ENCODE measurements at places on chromosomes 4 and X. TPM values are rescaled to one million over a fixed set of nuclear protein-coding genes. Genes with fewer than 3 reads are reported as not detected.

DNA sequence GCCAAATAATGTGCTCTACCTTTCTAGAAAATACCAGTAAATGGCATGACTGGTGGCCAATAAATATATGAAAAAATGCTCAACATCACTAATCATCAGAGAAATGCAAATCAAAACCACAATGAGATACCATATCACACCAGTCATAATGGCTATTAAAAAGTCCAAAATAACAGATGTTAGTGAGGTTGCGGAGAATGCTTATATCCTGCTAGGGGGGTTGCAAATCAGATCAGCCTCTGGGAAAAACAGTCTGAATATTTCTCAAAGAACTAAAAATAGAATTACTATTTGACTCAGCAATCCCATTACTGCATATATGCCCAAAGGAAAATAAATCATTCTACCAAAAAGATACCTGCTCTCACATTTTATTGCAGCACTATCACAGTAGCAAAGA is 115.1 kb downstream of the RASGEF1B start:
- DNase-seq = no peak

DNA sequence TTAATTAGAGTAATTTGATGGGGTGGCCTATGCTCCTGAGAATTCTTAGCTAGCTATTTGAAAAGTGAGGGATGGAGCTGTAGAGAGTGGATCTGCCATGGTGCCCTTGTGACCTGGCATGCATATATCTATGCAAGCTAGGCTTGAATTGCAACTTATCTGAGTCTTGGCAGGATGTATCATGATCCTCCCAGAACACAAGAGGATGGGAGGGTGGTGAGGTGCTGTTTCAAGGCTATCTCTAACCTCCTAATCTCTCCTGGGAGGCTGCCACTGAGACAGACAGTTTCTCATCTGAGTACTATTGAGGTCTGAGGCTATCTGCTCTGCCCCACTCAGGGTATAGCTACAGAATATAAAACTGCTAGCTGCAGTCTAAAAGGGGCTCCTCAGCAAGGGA is 56.6 kb downstream of the BRCC3 start:
- DNase-seq = no peak

DNA sequence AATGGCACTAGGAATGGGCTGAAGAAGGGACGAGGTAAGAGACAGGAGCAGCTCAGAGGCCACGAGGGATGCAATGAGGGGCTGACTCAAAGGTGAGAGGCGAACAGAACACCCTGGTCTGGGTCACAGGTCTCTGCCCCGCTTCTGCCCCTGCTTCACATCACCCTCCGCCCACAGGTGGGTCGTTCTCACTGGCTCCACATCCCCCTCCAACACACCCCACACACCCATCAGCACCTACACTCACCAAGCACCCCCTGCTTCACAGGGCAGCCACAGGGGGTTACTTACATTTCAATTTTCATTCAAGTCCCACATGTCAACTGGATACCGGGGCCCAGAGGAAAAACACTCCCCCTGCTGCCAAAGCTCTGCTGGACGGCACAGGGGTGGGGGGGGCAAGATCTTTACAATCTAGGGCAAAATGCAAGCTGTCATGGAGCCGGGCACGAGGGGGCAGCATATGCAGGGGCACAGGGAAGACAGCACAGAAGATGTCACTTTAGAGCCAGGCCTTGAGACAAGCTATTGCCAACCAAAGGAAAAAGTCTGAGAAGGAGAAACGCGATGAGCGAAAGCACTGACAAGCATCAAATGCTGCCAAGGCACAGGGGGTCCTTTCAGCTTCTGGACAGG is 94.0 kb downstream of the AFAP1 start:
- no peak for DNase-seq

DNA sequence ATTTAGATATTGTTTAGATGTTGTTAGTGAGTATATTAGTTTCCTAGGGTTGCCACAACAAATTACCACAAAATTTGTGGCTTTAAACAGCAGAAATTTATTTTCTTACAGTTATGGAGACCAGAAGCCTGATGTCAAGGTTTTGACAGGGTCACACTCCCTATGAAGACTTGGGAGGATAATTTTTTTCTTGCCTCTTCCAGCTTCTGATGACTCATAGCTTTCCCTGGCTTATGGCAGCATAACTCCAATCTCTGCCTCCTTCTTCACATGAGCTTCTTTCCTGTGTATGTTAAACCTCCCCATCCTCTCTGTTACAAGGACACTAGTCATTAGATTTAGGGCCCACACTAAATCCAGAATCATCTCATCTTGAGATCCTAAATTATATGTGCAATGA is 20.9 kb upstream of the RAB40A start:
- DNase-seq = no peak

GRCh38 chrX:13007519-13008188 is 32.7 kb downstream of the TMSB4X start:
- DNase-seq = no peak

DNA sequence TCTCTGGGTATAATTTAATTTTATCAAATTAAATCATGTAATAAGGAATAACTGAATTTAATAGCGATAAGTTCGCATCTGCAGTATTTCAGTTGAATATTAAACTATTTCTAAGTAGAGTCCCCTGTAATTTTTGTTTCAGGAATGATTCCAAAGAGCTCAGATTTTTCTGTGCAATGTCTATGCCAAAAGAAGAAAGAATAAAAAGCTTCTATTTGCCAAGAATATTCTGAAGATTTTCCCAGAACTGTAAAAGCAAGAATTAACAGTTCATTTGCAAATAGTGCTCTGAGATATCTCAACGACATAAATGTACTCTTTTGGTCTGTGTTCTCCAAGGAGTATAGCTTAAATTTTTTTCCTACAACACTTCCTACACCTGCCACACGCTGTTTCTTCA is 1242.8 kb upstream of the DIAPH2 start:
- no peak for DNase-seq

DNA sequence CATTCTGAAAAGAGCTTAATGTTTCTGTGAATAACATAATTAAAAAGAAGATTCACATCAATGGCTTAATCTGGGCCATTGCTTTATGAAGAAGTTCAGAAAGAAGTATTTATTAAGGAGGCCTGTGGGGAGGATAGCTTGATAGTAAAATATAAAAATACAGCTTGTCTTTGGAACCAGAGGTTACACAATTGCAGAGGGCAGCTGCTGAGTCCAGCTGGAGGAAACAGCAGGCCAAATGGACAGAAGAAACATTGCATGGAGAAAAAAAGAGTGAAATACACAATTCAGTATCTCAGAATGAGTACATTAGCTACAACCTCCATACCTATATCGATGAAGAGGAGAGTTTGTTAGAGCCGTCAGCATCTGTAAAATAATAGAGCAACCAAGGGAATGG is 148.0 kb upstream of the NPY2R start:
- DNase-seq = no peak

DNA sequence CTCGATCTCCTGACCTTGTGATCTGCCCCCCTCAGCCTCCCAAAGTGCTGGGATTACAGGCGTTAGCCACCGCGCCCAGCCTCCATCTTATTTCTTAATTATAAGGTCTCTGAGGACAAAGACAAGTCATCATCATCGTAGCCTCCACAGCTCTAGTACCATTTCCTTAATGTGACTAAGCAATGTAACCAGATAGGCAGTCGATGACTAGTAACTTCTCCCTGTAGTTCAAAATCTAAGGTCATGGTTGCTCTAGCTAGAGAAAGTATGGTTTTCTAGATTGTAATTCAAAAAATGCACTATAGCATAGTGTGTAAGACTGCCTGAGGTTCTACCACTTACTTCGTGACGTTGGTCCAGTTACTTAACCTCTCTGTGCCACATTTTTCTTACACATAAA is 6.9 kb downstream of the SLC39A8 start:
- no peak for DNase-seq

DNA sequence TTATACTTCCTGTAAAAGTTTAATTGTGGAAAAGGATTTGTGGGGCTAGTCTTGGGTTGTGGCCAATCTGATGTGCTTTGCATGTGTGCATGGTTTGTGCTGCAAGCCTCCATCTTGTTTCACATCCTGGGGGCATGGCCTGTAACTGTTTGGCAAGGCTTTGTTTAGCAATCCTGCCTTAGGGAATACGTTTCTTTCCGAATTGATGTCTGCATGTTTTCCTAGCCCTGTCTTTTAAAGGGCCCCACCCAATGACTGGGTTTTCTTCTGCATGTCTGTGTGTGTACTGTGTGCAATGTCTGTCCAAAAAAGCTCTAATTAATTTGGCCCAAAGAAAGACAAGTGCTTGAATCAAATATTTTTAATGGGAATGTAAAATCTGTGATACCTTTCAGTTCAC is 74.6 kb upstream of the MID1IP1 start:
- DNase-seq = no peak

- DNase-seq = no peak
These were observed 800.2 kb upstream of the FTHL17 start for GRCh38 chrX:31872007-31872406.

GRCh38 chrX:115060013-115060412 is 42.6 kb upstream of the IL13RA2 start:
- no peak for DNase-seq

DNA sequence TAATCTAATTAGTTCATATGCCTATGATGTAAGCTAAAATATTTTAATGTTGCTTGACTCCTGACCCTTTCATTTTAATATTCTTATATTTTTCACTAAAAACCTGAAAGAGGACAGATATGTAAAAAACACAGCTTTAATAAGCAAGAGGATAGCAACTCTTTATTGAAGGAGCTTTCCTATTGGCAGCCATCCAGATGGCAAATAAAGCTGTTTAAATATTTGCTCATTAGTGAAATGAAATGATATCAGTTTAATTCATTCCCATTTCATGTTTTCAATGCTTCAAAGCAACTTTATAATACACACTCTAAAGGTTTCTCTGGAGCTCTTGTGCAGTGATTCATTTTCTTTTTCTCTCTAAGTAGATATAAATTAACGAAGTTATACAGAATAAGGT is 473.4 kb downstream of the PCDH7 start:
- DNase-seq = no peak

DNA sequence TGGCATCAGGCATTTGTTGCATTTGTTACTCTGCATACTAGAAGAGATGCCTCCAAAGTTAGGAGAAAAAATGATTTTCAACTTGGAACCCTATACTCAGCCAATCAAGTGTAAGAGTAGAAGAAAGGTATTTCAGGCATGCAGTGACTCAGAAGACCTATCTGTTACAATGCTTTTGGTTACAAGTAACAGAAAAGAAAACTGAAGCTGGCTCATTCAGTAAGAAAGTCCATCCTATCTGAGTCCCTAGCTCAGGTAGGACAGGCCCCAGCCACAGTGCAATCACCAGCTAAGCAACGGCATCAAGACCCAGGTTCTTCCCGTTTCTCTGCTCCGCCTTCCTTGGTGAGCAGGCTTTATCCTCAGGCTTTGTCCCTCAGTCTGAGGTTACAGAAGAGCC is 23.3 kb downstream of the MECP2 start:
- no peak for DNase-seq

GRCh38 chr4:25350561-25350960 is 26.5 kb upstream of the ANAPC4 start:
- DNase-seq = no peak

- DNase-seq = no peak
These were observed 40.6 kb downstream of the HADH start for GRCh38 chr4:108030332-108030731.

- DNase-seq = no peak
These were observed 5.0 kb downstream of the PNCK start for GRCh38 chrX:153668423-153669173.

DNA sequence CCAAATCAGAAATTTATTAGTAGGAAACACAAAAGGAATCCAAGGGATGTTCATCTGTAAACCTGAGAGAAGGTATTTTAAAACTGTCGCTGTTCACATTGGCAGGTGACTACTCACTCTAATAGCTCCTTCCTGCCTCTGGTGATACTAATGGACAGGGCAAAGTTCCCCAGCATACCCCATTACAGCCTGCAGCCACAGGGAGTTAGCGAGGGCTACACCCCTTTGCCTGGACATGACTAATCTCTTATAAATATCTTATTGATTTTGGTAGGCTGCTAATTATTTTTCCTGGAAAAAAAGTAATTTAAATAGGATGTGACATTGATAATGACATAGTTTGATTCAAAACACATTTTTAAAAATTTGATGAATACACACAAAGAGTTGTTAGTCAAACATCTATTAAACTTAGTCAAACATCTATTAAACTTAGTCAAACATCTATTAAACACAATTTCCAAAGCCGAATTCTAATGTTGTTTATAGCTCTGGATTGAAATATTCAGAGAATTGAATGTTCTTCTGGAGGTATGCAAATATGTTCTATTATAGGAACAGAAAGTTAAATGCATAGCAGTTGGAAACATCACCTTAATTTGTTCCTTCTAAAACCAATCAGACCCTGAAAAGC is 83.0 kb upstream of the CBR4 start:
- peak; percentile 2 for DNase-seq

DNA sequence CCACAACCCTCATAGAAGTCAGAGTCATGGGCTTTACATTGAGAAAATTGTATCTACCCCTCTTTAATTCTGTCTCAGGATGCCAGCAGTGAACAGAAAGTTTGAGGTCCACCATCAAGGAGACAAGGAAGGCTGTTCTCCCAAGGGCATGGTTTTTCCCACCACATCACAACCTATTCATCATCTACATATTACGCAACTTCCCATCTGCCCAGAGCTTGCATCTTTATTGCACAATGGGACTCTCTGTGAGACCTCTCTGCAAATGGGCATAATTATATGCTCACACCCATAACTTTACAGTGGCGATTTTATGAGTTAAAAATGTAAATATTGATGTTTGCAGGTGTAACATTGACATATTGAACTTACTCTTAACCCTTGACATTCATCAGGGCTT is 38.9 kb downstream of the PAGE2 start:
- no peak for DNase-seq

The NCBP2L gene
- not detected for total RNA-seq

The SOD3 gene
- 3.4 TPM for total RNA-seq

The CXCL3 gene
- total RNA-seq = 2.1 TPM

The NPY2R gene
- not detected for total RNA-seq

The LNX1 gene
- total RNA-seq = 0.44 TPM

The STEEP1 gene
- 26.2 TPM for total RNA-seq

The HTR2C gene
- not detected for total RNA-seq

The ZNF674 gene
- total RNA-seq = 8.8 TPM

The GABRG1 gene
- not detected for total RNA-seq

The ARX gene
- total RNA-seq = not detected

The RASL11B gene
- total RNA-seq = 0.94 TPM

Measured in osteocyte (in vitro differentiated cells).